Left ventricle myocardium superior (tissue), 1 donor: ENCODE measurements at places on chromosomes 6 and 20. TPM values are rescaled to one million over a fixed set of nuclear protein-coding genes. Genes with fewer than 3 reads are reported as not detected.

FHL5 gene
- total RNA-seq: 6.9 TPM

PTGIS gene
- total RNA-seq: 24.0 TPM

ULBP3 gene
- 1.1 TPM for total RNA-seq

GRCh38 chr6:93416571-93417420 is 2.6 kb downstream of the EPHA7 start:
- peak; percentile 62 for DNase-seq

GRCh38 chr6:138590796-138591709 is 91.8 kb upstream of the NHSL1 start:
- DNase-seq: no peak

GRCh38 chr6:138681627-138682026 is 91.9 kb upstream of the CCDC28A start:
- DNase-seq: no peak
